ENCODE measurements at places on chromosomes 13 and 19.
A peak's percentile ranks its signal among the peaks of the same experiment; 100 is the strongest.

DNA sequence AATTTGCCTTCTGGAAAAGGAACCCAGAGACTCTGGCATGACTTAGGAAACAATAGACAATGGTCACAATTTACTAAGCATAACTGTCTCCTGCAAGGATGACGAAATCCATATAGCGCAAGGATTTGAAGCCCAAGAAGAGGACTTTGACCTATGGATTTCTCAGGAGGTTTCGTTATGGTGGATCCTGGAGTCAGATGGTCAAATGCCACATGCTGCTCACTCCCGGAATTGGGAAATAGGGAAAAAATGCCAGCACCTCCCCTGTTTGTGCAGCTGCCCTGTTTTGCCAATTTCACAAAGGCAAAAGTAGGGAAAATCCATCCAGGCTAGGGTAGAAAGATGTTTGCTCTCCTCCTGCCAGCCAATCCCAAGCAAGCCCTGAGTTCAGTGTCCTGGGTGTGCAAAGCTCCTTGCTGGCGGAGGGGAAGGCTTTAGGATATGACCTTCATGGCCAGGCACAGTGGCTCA lies 23.4 kb downstream of the RDH8 start:
- DNase-seq = no peak

GRCh38 chr19:48582168-48582567 lies 24.4 kb upstream of the SPACA4 start:
- DNase-seq = no peak

- no peak for DNase-seq
These were observed 11.4 kb downstream of the TEX26 start for GRCh38 chr13:30943881-30944280.

GRCh38 chr19:8137425-8137824 lies 12.0 kb downstream of the FBN3 start:
- DNase-seq = no peak

DNA sequence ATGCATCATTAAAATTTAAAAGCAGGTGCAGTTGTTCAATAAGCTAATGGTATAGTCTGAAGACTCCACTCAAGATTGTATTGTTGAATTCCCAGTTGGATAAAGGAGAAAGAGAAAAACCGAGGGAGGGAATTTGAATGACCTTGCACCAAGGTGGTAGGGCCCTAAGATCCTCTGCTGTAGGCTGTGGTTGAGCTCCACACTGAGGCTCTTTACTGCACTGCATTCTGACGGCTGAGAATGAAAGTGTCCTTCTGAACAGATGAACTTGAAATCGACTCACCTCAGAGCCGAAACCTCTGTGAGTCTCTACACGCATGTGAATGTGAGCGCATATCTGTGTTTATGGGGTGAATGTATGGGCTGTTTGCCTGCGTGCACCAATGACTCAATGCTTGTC lies 388.9 kb upstream of the DACH1 start:
- no peak for DNase-seq

DNA sequence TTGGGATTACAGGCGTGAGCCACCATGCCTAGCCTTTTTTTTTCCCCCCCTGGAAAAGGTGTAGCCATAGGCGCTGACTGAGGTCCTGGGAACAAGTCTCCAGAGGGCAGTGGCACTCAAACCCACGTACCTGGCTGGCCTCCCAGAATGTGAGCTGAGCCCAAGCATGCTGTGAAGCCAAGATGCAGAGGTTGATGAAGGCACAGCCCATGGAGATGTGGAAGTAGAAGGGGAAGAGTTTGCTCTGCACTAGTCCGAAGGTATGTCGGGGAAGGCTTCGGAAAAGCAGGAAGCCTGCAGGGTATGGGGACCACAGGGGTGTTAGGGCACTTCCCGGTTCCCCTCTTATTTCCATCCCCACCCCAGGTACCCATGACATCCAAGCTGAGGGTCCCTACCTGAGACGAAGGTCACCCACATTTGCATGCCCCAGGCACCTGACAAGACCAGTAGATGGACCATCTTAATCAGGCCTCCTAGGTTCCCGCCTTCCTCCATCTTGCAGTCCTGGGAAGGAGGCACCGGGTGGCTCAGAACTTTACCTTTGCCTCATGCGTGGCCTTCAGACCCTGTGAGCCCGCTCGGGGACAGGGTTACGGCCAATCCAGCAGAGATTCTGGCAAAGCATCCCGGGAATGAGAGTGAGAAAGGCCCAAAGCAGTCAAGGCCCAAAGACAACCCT lies 805 bp downstream of the TMEM205 start:
- DNase-seq = no peak

DNA sequence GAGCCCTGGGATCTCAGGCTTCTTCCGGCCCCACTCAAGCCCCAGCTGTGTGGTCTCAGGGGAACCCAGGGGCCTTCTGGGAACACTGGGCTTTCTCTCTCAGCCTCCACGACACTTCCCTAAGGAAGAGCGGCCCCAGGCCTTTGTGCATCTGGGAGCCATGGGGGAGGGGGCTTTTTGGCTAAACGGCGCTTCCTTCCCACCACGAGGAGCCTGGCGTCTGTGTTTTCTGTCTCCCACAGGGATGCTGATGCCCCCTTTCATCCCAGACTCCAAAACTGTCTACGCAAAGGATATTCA lies 24.2 kb upstream of the TMEM255B start:
- DNase-seq = no peak

- DNase-seq = no peak
These were observed 28.6 kb downstream of the ALOX5AP start for GRCh38 chr13:30763786-30764413.

DNA sequence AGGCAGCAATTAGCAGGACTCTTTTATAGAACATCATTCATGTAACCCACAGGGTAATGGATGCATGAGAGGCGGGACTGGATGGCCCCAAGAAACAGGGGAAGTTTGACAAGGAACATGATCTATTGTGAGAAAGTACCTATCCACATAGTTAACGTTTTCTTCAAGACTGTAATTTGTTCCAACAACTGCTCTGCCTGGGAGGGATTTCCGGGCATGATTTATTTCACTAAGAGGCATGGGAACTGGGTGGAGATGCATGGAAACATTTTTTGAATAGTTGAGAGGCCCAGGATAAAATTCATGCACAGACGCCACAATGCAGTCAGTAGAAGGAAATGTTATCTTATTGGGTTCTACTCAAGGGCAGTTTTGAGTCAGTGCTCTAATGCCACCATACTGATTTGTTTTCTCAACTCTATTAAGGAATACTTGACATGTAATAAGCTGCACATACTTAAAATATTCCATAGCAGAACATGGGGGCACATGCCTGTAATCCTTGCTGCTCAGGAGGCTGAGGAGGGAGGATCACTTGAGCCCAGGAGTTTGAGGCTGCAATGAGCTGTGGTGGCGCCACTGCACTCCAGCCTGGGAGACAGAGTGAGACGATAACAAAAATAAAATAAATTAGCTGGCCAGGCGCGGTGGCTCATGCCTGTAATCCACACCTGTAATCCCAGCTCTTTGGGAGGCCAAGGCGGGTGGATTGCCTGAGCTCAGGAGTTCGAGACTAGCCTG lies 9.9 kb upstream of the ATG4D start:
- DNase-seq = no peak

DNA sequence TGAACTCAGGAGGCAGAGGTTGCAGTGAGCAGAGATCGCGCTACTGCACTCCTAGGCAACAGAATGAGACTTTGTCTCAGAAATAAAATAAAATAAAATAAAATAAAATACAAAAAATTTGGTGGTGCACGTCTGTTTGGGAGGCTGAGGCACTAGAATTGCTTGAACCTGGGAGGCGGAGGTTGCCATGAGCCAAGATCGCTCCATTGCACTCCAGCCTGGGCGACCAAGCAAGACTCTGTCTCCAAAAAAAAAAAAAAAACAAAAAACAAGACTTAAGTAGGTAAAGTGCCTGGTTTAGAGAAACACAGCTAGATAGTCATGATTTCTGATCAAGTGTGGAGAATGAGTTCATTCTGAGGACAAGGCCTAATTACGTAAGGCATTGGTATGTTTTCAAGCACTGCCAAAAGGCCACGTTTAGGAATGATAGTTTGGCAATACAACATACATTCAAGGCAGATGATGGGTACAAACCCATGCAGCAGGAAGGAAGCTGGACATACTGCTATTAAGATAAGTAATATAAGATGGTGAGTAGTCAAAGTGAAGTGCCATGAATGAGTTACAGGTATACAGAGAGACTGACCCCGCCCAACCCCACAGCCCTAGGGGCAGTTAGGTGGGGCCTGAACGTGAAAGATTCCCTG lies 4.8 kb upstream of the UCHL3 start:
- no peak for DNase-seq

GRCh38 chr19:48900477-48901406 lies 630 bp downstream of the NUCB1 start:
- no peak for DNase-seq

DNA sequence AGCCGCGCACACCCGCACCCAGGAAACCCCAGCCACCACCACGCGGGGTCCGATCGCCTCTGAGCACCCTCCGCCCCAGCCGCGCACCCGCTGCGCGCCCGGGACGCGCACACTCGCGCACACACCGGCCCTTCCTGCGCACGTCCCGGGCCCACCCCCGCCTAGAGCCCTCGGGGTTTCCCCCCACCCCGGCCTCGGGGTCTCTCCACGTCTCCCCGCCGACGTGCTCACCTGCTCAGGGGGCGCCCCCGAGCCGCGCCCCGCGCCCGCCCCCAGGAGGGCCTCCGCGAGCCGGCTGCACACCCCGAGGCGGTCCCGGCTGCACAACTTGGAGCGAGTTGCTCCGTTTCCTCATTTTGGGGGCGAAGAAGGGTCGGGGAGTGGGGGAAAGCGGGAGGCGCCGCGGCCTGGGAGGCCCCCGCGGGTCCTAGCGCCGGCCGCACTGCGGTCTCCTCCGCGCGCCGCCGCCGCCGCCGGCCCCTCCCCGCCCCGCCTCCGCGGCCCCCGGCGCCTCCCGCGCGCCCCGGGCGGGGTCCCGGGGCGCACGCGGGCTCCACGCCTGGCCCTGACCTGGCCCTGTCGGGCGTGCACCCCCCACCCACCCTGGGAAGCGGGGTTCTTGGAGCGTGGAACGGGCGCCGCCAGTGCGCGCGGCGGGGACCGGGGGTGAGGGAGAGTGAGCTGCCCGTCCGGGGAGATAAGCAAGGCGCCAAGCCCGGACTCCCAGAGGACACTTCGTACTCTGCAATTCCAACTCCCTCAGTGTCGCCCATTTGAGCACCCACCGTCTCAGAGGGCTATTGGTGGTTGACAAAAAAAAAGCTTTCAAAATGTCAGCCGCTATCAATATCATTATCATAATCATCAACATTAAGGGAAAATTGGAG lies at the start of gene MATK:
TSS of gene MATK (minus strand) at position 444 of the 887 bp plus-strand sequence. CDS start 1,246 bp downstream, outside the sequence.
- DNase-seq = peak; percentile 20

DNA sequence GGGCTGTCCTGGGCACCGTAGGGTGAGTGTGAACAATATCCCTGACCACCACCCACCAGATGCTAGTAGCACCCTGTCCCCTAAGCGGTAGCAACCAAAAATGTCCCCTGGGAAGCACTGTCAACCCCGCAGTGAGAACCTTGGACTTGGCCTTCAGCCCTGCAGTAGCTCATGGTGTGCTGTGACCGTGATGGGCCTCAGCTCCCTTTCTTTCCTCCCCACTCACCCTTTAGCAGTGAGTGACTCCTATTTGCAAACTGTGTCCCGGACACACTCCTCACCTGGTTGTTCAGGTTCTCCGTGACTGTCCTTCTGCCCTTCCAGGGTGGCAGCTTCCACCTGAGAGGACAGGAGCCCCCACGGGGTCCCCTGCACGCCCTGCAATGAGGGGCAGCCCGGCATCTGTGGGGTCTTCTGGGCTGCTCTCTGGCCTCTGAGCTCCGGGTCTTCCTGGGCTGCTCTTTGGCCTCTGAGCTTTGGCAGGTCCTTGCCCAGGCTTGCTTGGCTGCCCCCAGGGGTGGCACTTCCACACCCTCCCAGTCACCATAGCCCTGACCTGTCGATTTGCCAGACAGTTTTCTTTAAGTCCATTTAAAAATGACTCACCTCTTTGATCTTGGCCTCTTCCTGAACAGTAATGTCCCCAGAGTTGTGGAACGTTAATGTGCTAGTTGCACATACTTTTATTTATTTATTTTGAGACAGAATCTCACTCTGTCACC lies 3.8 kb downstream of the KDM4B start:
- no peak for DNase-seq

DNA sequence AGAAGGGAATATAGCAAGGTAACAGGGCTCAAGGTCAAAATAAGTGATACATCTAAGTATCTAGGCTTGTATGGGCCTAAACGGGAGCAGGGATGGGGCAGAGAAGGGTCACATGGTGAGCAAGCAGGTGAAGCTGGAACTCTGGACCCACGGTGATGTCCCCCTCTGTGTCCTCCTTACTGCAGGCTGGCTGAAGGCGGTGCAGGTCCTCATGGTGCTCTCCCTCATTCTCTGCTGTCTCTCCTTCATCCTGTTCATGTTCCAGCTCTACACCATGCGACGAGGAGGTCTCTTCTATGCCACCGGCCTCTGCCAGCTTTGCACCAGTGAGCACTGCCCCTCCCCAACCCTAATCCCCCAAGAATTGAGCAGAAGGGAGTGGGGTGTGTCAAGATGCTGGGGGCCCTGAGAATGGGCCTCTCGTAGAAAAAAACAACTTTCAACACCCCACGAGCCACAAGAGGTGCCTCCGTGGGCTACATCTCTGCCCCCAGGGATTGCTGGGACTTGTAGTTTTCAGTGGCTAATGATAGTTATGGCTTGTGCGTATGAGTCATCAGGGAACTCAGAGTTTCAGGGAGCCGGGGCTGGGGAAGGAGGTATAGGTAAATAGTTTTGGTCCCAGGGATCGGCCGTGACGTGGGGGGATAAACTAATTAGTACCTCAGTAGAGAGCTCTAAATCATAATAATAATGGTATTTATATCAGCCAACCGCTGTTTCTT lies 4.0 kb downstream of the EMP3 start:
- no peak for DNase-seq

- no peak for DNase-seq
These were observed 154.9 kb upstream of the TRPC4 start for GRCh38 chr13:38024431-38024830.

GRCh38 chr19:2409352-2409912 lies 18.0 kb downstream of the TIMM13 start:
- no peak for DNase-seq

GRCh38 chr13:23673354-23673753 lies 103.1 kb downstream of the TNFRSF19 start:
- DNase-seq = no peak

GRCh38 chr13:51538591-51539179 lies 45.6 kb upstream of the WDFY2 start:
- DNase-seq = no peak

GRCh38 chr19:30394481-30395151 lies 22.4 kb downstream of the ZNF536 start:
- no peak for DNase-seq

DNA sequence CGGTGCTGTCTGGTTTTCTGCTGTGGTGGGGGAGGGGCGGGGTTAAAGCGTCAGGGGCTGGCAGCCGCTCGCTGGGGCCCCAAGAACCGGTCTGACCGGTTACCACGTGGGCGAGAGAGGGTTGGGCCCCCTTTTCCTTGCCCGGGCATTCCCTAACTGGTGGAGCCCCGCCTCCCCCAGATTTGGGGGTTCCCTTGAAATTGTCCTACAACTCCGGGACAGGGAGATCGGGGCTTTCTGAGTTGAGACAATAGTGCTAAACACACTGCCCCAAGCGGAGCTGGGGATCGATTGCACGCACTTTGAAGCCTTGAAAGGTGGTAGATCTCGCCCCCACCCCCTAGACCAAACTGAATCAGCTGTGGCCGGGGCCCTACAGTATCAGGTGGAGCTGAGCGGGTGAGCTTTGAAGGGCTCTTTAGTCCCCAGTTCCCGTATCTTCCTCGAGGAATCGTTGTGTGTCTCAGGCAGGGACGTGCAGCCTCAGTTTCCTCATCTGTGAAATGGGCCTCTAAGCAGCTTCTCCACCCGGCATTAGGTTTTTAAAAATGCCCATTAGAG lies 4.8 kb downstream of the IER2 start:
- DNase-seq = peak; percentile 51

GRCh38 chr19:48630296-48631063 lies 6.7 kb downstream of the DBP start:
- DNase-seq = no peak

- no peak for DNase-seq
These were observed 579 bp downstream of the CPT1C start for GRCh38 chr19:49691243-49692146.

Data from stimulated activated CD4-positive, alpha-beta T cell treated with anti-CD3 and anti-CD28 coated beads, Interleukin-12 subunit alpha, Interleukin-12 subunit beta, amount 100 ng/mL, for 24 hours (primary cell).